ENCODE measurements at places on chromosomes 7 and 10.

GRCh38 chr7:152760854-152761748, 1.5 kb downstream of the ACTR3B start:
- no peak for DNase-seq

DNA sequence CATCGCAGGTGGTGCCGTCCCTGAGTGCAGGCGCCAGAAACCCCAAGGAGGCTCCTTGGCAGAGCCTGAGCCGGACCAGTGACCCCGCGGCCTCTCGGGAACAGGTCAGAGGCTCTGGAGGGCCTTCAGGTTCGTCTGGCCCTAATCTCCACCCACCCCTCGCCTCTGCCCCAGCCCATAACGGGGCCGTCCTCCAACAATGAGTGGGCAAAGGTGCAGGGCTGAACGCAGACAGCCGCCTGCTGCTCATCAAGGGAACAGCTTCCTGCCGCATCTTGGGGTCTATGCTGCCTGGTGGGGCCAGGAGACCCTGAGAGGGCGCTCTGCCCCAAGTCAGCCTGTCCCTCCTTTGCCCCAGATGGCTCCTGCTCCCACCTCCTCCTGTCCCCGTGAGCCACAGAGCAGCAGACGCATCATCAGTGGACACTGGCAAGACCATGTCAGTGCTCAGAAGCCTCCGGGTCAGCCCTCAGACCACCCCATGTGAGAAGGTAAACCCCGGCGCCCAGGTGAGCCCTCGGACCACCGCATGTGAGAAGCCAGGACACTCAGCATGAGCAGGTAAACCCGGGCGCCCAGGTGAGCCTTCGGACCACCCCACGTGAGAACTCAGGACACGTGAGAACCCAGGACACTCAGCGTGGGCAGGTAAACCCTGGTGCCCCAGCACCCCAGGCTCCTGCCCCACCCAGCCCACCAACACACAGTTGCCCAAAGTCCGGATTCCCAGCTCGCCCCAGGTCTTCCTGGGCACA, 142.0 kb downstream of the PTPRN2 start:
- no peak for DNase-seq

DNA sequence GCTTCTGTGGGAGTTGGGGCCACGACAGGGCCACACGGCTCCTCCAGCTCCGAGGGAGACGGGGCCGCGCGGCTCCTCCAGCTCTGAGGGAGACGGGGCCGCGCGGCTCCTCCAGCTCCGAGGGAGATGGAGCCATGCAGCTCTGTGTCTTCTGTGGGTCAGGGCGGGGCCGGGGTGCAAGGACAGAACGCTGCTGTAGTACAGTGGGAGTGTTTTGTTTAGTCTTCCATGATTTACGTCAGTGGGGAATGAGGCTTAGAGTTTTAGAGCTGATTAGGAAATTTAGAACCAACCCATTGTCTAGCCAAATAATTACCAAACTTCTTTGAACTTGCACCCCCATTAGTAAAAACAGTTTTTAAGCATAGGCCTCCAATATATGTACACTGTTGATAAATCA, 32.9 kb upstream of the PRKAR1B start:
- no peak for DNase-seq

GRCh38 chr7:43083106-43083505, 29.3 kb upstream of the HECW1 start:
- no peak for DNase-seq

- no peak for DNase-seq
Measured at GRCh38 chr10:94983555-94983954, 45.1 kb downstream of the CYP2C9 start.

All from activated CD8-positive, alpha-beta memory T cell treated with anti-CD3 and anti-CD28 coated beads for 1 hour (primary cell).